Skin of body (tissue), 3 donors: ENCODE measurements at places on chromosomes 2 and 18. TPM values are rescaled to one million over a fixed set of nuclear protein-coding genes. Genes with fewer than 3 reads are reported as not detected.
A peak's percentile ranks its signal among the peaks of the same experiment; 100 is the strongest.

GRCh38 chr2:170201734-170202393, 23.9 kb downstream of the MYO3B start:
- no peak for DNase-seq

- DNase-seq = no peak
These were observed 175.2 kb upstream of the CCDC150 start for GRCh38 chr2:196464311-196464710.

DNA sequence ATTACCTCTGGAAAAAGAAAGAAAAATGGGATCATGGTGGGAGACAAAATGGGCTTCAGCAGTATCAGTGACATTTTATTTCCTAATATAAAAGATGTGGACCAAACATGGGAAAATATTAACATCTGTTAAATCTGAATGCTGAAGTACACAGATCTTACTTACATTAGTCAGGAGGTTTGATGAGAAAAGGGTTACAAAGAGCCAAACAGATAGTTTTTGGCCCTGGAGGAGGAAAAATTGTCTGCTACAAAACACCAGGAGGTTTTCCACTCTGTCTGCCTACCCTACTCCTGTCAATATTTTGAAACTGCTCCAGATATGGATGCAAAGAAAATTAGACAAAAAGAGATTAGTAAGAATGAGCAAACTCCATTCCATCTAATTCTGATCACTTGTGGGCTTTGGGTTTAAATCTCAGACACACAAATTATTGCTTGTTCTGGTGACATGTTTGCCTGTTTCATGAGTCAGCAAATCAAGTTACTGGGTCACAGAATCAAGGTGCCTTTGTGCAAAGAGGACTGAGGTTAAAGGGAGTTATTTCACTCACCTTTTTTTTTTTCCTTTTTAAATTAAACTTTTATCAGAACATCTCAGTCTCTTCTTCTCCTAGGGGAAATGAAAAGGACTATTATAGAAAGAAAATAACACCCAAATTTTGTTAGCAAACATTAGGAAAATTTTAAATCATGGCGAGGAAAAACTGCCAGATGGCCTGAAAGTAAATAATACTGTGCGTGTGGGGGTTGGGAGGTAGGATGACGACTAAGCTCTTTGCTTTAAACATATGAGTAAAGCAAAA, 87.0 kb upstream of the SPATS2L start:
- DNase-seq = peak; percentile 6

DNA sequence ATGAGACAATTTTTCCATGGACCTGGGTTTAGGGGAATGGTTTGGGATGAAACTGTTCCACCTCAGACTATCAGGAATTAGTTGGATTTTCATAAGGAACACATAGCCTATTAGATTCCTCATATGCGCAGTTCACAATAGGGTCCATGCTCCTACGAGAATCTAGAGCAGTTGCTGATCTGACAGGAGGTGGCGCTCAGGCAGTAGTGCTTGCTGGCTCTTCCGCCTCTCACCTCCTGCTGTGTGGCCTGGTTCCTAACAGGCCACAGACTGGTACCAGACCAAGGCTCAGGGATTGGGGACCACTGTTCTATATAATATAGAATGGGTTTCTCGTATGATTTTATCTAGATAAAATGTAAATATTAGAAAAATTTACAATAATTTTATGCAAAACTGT, 338.7 kb downstream of the CPS1 start:
- no peak for DNase-seq

- DNase-seq = no peak
These were observed 949.8 kb upstream of the LRATD1 start for GRCh38 chr2:13682540-13683272.

- no peak for DNase-seq
These were observed 97.7 kb upstream of the CYP1B1 start for GRCh38 chr2:38173683-38174082.

Gene OSBPL6
- 3.3 TPM for total RNA-seq

- no peak for DNase-seq
These were observed 12.8 kb downstream of the EIF2AK2 start for GRCh38 chr2:37143974-37144373.

Gene TDRD15
- total RNA-seq = 0.10 TPM

DNA sequence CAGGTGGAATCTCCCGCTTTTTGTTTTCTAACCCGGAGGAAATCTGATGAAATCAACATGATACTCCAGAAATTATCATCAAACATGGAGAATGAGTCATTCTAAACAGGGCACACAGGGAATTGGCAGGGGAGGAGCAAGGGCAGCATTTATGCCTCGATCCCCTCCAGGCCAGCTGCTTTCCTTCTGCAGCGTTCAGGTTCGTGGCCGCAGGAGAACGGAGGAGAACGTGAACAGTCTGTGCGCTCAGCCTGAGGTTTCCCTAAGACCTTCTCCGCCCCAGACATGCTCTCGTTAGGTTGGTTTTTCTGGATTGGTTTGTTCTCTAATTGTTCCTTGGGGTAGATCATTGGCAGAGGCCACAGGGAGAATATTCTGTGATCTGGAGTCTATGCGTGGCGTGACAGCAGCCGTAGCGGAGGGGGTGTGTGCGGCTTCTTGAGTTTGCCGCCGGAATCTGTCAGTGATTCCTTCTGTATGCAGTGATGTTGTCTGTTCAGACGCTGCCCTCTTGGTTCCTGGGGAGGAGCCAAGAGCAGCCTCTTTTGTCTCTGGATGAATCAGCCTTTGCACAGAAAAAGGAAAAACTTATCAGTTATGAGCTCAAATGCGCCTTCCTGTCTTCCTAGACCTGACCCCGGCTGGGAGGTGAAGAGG, 75.9 kb downstream of the SH3BP4 start:
- peak; percentile 10 for DNase-seq

DNA sequence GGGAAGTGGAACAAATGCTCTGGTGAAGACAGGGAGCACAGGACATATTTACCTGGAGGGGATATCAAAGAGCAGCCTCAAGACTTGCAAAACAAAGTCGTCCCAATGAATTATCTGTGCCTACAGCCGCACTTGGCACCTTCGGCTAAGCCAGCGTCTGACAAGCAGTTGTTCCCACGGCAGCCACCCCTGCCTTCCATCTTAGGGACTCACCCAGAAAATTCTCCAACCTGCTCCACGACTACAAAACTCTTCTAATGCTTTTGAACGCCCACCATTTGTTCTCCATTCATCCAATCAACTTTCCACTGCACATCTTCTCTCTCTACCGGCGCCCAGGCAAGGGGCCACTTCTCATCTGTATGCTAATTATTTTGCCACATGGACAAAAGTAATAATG, 7.0 kb downstream of the MYT1L start:
- DNase-seq = no peak

Gene LINC00305
- total RNA-seq = not detected

GRCh38 chr18:59308248-59308937, 10.1 kb downstream of the CPLX4 start:
- DNase-seq = peak; percentile 41

DNA sequence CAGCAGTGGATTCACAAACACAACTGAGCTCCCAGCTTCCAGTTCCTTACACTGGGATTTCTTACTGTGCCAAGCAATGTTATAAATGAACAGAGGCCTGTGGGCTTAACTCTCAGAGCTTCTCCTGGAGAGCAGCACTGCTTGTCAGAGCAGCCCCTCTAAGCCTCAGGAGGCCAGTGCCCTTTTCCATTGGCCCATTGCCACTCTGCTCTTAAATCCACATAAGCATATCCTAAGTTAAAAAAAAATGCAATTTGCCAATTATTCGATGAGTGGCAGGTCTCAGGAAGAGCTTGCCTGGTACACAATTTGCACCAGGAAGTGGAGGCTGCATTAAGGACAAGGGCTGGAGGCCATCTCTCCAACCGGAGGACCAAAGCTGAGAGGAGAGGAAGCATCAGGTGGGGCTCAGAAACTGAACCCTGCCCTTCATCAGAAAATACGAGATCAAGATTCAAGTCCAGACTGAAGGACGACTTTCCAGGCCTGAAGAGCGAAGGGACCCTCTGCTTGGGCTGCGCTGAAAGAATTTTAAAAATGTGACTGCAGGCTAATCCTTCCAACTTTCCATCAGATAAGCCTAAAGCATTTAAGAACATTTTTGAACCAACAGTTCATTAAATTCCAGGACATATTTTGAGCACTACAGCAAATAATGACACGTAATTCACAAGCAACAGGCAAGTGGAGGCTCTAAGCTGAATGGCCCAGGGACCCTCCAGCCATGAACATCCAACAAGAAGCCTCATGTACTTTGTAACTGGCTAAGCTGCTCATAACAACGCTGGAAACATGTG, 28.4 kb upstream of the PXDN start:
- DNase-seq = no peak

Gene ABI2
- total RNA-seq = 30.3 TPM

GRCh38 chr2:180647221-180647620, 333.2 kb upstream of the UBE2E3 start:
- DNase-seq = peak; percentile 30

Gene CHRND
- total RNA-seq = 2.4 TPM

GRCh38 chr2:206832873-206833272, 67.5 kb downstream of the FASTKD2 start:
- DNase-seq = no peak

GRCh38 chr18:48623468-48624235, 84.8 kb downstream of the CTIF start:
- peak; percentile 31 for DNase-seq

Gene LOXHD1
- 2.8 TPM for total RNA-seq

GRCh38 chr2:70785137-70785911, 5.1 kb downstream of the FIGLA start:
- DNase-seq = peak; percentile 58

- DNase-seq = no peak
These were observed 18.2 kb downstream of the FBLN7 start for GRCh38 chr2:112156152-112156986.

Gene DNAH6
- 0.30 TPM for total RNA-seq

GRCh38 chr2:208542465-208543041, 136.0 kb downstream of the PTH2R start:
- DNase-seq = no peak

DNA sequence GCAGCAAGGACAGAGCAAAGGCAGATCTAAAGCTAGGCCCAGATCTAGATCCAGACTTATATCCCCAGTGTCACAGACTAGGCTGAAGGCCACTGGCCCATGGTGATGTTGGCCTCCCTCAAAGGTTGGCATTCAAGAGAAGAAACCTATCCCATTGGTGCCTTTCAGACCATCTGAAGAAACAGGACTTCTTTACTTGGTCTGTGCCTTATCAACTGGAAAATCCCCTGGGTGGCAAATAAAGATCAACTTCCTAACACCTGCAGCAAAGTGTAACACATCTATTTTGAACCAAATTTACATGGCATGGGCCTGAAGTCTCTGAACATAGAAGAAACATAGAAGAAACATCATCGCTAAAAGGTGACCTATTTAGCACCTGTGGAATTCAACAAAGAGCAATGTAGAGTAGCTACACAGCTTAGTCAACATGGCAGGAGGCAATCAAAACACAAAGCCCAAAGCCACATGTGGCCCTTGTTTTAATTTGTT, 35.8 kb downstream of the METTL4 start:
- DNase-seq = no peak

GRCh38 chr2:41959760-41960159, 88.1 kb upstream of the PKDCC start:
- DNase-seq = no peak

DNA sequence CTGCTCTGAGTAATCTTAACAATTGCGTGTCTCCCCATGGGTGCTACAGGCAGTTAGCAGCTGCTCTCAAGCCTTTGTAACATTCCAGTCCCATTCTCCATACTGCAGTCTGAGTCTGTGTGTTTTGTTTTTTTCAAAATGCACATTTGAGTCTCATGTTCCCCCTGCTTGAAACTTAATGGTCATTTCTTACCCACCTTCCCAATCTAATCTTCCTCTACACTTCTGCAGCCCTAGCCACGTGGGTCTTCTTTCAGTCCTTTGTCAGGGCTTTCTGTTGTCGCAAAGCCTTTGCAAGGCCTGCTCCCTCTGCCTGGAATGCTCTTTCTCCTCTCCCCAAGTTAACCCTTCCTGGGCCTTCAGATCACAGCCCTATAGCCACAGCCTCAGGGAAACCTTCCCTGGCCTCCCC, 24.5 kb downstream of the ELAC1 start:
- no peak for DNase-seq
